ENCODE measurements at places on chromosomes 13 and 19. TPM values are rescaled to one million over a fixed set of nuclear protein-coding genes. Genes with fewer than 3 reads are reported as not detected.
A peak's percentile ranks its signal among the peaks of the same experiment; 100 is the strongest.

Gene ZNF99
- 0.05 TPM for total RNA-seq

DNA sequence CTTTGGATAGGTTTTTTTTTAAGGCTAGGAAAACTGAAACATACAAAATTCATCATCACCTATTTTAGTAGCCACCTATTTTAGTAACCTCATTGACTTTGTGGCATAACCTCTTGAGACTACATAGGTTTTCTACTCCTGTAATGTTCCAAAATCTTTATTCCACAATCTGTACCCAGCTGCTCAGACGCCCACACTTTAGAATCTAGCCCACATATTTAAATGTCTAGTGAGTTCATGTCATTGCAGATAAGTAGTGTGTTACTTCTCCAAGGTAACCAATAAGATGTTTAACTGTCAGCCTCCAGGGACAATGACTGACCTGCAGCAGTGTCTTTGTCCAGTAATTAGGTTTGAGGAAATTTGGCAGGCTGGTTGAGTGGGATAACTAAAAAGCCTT, 330.2 kb downstream of the MZT1 start:
- H3K27me3 ChIP-seq: no peaks in the 10 kb centered on the region
- H3K4me3 ChIP-seq: no peak overlapping the region
- no peaks in the 10 kb centered on the region for H3K36me3 ChIP-seq
- no peaks in the 10 kb centered on the region for H3K4me1 ChIP-seq
- no peak overlapping the region for H3K27ac ChIP-seq
- no peak for DNase-seq

GRCh38 chr19:52473655-52474350, 20.4 kb downstream of the ZNF578 start:
- peaks cover 76% of the 10 kb centered on the region for H3K36me3 ChIP-seq
- H3K4me1 ChIP-seq: no peaks in the 10 kb centered on the region
- H3K27me3 ChIP-seq: no peaks in the 10 kb centered on the region
- no peak for DNase-seq
- no peak overlapping the region for H3K27ac ChIP-seq
- no peak overlapping the region for H3K4me3 ChIP-seq

DNA sequence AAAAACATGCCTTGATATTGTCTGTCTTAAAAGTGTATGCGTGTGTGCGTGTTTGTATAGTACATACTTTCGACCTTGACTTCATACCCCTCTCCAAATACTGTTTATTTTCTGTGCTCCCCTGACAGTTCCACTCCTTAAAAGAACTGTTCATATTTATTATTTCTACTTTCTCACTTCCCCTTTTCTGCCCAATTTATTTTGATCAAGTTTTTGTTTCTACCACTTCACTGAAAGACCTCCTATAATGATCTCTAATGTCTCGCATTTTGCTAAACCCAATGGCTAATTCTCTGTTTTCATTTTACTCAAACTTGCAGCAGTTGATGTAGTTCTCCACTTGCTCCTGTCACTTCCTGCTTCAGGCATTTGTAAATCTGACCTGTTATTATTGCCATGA, 426.1 kb upstream of the KLF12 start:
- no peak for DNase-seq
- no peak overlapping the region for H3K4me3 ChIP-seq
- H3K36me3 ChIP-seq: no peaks in the 10 kb centered on the region
- H3K4me1 ChIP-seq: peaks cover 4% of the 10 kb centered on the region
- no peak overlapping the region for H3K27ac ChIP-seq

GRCh38 chr13:109857803-109858202, 71.4 kb upstream of the IRS2 start:
- no peak for DNase-seq
- peaks cover 41% of the 10 kb centered on the region for H3K27me3 ChIP-seq
- H3K27ac ChIP-seq: no peak overlapping the region
- no peaks in the 10 kb centered on the region for H3K36me3 ChIP-seq
- no peak overlapping the region for H3K4me3 ChIP-seq

- no peak for DNase-seq
- H3K27ac ChIP-seq: no peak overlapping the region
- H3K36me3 ChIP-seq: no peaks in the 10 kb centered on the region
Measured at GRCh38 chr13:71721104-71721503, 145.9 kb downstream of the DACH1 start.

Gene CPAMD8
- 0.81 TPM for total RNA-seq

Gene SIGLEC7
- 7.9 TPM for total RNA-seq

Gene CRB3
- total RNA-seq: not detected

Gene CUL4A
- 86.2 TPM for total RNA-seq

Gene PSG6
- total RNA-seq: not detected

GRCh38 chr13:33514362-33514761, 228.8 kb upstream of the STARD13 start:
- no peak overlapping the region for H3K27ac ChIP-seq
- DNase-seq: no peak
- H3K36me3 ChIP-seq: no peaks in the 10 kb centered on the region
- no peak overlapping the region for H3K4me3 ChIP-seq
- no peaks in the 10 kb centered on the region for H3K4me1 ChIP-seq

DNA sequence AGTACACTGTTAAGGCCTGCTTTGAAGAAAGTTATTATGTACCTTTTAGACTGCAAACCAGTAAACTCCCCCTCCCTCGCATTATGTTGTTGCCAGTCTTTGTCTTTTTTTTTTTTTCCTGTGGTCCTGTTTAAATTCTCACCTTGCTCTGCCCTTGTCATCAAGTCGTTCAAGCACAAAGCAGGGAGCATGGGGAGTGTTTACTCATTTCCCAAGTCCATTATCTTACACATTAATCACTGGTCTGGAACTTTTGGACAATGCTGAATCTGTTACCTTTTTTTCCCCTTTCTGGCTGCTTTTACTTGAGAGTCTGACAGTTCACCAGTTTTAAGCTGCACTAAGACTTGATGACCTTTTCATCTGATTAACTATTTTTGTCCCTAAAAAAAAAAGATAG, 108.2 kb downstream of the DACH1 start:
- H3K4me3 ChIP-seq: no peak overlapping the region
- H3K4me1 ChIP-seq: no peaks in the 10 kb centered on the region
- no peaks in the 10 kb centered on the region for H3K36me3 ChIP-seq
- no peaks in the 10 kb centered on the region for H3K27me3 ChIP-seq
- no peak overlapping the region for H3K27ac ChIP-seq

GRCh38 chr19:1522838-1523237, 1.0 kb upstream of the PLK5 start:
- H3K27ac ChIP-seq: no peak overlapping the region
- peaks cover 6% of the 10 kb centered on the region for H3K4me1 ChIP-seq
- peaks cover 7% of the 10 kb centered on the region for H3K36me3 ChIP-seq
- DNase-seq: no peak
- H3K4me3 ChIP-seq: no peak overlapping the region
- H3K27me3 ChIP-seq: peaks cover 17% of the 10 kb centered on the region

Gene MRPL54
- 58.5 TPM for total RNA-seq

Gene BRME1
- total RNA-seq: 4.0 TPM

Gene TNFSF13B
- total RNA-seq: 3.0 TPM

GRCh38 chr13:49343255-49343654, 95.5 kb downstream of the CDADC1 start:
- H3K27me3 ChIP-seq: no peaks in the 10 kb centered on the region
- DNase-seq: no peak
- H3K27ac ChIP-seq: no peak overlapping the region

Gene TNFSF11
- total RNA-seq: 2.8 TPM

Gene TNNT1
- not detected for total RNA-seq

Gene CNN1
- not detected for total RNA-seq

- peaks cover 17% of the 10 kb centered on the region for H3K36me3 ChIP-seq
- no peak for DNase-seq
- H3K4me1 ChIP-seq: peaks cover 85% of the 10 kb centered on the region
- H3K27ac ChIP-seq: peak overlapping the region; percentile 93
- peak overlapping the region; percentile 39 for H3K4me3 ChIP-seq
Measured at GRCh38 chr13:99310382-99311031, 3.3 kb upstream of the GPR183 start.

DNA sequence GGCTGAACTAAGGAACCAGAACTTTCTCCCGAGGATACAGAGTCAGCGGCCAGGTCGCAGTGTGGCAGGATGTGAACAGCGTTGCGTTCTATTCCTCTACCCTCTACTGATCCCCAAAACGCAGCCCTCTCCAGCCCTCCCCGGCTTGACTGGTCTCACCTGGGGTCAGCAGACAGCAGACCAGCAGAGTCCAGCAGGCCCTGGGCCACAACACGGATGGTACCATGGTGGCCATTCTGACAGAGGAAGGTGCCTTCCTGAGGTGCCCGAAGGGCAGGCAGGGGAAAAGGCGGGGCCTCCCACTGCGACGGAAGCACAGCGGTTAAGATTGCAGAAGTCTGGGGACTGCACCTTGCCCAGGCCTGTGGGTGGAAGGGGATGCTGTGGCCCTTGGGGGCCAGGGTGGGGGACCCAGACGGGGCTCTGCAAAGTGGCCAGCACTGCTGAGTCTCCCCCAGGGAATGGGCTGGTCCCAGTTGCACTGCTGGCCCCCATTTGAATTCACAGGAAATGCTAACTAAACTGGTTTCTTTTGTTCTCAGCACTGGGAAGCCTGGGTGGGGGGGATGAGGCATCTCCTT, at the start of gene ICAM3:
ICAM3 (minus strand) TSS at position 245 of the 581 bp plus-strand sequence; CDS start at position 235, 10 bp downstream.
- peaks cover 19% of the 10 kb centered on the region for H3K4me1 ChIP-seq
- H3K36me3 ChIP-seq: no peaks in the 10 kb centered on the region
- peak within 1 kb of the TSS; percentile 95 for H3K4me3 ChIP-seq
- peak within 1 kb of the TSS; percentile 76 for H3K27ac ChIP-seq
- H3K27me3 ChIP-seq: no peaks in the 10 kb centered on the region
- peak; percentile 89 for DNase-seq

DNA sequence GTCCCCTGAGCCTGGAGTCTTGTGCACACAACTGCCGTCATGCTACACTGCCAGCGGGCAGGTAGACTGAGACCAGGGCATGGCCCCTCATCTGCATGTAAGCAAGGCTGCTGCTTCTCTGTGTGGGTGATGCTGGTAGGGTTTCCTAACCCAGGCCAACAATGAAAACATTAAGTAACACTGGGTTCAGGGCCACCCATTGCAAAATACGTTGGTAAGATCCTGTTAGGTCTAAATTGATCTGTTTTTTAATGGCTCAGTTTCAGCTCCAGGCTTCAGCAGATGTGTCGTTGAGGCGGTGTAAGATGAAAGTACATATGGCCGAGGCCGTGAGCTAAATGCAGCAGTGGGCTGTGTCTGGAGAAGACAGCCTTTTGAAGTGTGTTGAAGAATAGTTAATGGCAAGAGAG, 383.4 kb downstream of the IRS2 start:
- no peak overlapping the region for H3K4me3 ChIP-seq
- no peaks in the 10 kb centered on the region for H3K27me3 ChIP-seq
- no peak for DNase-seq
- no peak overlapping the region for H3K27ac ChIP-seq

DNA sequence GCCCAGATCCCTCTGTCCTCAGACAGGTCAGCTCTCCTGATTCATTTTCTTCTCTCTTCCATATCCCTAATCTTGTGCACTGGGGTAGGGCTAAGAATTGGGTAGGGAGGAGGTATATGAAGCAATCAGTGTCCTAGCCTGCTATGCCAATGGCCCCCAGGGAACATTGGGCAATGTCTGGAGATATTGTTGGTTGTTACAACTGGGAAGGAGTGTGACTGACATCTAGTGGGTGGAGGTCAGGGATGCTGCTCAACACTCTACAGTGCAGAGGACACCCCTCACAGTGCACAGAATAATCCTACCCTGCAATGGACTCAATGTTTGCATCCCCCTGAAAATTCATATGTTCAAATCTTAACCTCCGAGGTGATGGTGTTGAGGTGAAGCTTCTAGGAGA, 57.5 kb downstream of the CPAMD8 start:
- peaks cover 6% of the 10 kb centered on the region for H3K36me3 ChIP-seq
- no peak overlapping the region for H3K4me3 ChIP-seq
- H3K27me3 ChIP-seq: peaks cover 12% of the 10 kb centered on the region
- no peaks in the 10 kb centered on the region for H3K4me1 ChIP-seq
- no peak overlapping the region for H3K27ac ChIP-seq

- H3K27ac ChIP-seq: no peak overlapping the region
- no peaks in the 10 kb centered on the region for H3K36me3 ChIP-seq
- H3K27me3 ChIP-seq: no peaks in the 10 kb centered on the region
- no peak overlapping the region for H3K4me3 ChIP-seq
- no peak for DNase-seq
- H3K4me1 ChIP-seq: no peaks in the 10 kb centered on the region
Measured at GRCh38 chr19:3890591-3890990, 10.1 kb downstream of the ATCAY start.

GRCh38 chr13:97986835-97987234, 33.4 kb downstream of the IPO5 start:
- no peak overlapping the region for H3K27ac ChIP-seq
- peaks cover 5% of the 10 kb centered on the region for H3K4me1 ChIP-seq
- no peaks in the 10 kb centered on the region for H3K27me3 ChIP-seq
- peaks cover 33% of the 10 kb centered on the region for H3K36me3 ChIP-seq

- no peak overlapping the region for H3K27ac ChIP-seq
- H3K4me1 ChIP-seq: no peaks in the 10 kb centered on the region
- peaks cover 10% of the 10 kb centered on the region for H3K27me3 ChIP-seq
- H3K4me3 ChIP-seq: no peak overlapping the region
Measured at GRCh38 chr13:73146707-73147106, 87.9 kb downstream of the KLF5 start.

Gene PPM1N
- 3.6 TPM for total RNA-seq

DNA sequence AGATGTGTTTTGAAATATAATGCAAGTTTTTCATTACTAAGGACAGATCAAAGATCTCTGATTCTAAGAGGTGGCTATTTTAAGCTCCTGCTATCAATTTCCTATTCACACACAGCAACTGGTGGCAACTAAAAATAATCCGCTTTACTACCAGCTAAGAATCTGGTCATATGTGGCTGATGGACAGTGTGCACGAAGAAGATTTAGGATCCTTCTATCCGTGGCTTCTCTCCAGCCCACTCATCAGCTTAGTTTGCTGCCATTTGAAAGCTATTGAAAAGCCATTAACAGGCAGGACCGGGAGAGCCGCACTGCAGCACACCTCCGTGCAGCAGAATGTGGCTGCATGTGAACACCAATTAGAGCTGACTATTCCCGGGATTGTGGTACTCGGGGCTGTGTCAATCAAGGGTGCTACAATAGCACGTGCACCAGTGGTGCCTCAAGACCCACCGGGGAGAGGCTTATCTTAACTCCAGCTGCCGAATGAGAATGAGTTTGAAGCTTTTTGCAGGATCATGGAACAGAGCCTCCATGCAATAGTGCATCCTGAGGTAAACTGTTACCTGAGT, at the start of gene MYO16:
MYO16 (plus strand) TSS at position 431 of the 572 bp plus-strand sequence. CDS start 234 bp downstream, outside the sequence.
- no peaks in the 10 kb centered on the region for H3K4me1 ChIP-seq
- no peak within 1 kb of the TSS for H3K27ac ChIP-seq
- no peak for DNase-seq
- no peak within 1 kb of the TSS for H3K4me3 ChIP-seq
- H3K36me3 ChIP-seq: no peaks in the 10 kb centered on the region

Gene NDUFA3
- 70.7 TPM for total RNA-seq
